ENCODE measurements at places on chromosomes 4 and X.

- no peak for DNase-seq
Measured at GRCh38 chr4:41512596-41512995, 25.4 kb upstream of the LIMCH1 start.

GRCh38 chrX:25523574-25524540 is 508.1 kb upstream of the ARX start:
- DNase-seq: peak; percentile 47

GRCh38 chr4:110540982-110541451 is 65.1 kb downstream of the ENPEP start:
- DNase-seq: no peak

- no peak for DNase-seq
Measured at GRCh38 chr4:15186149-15186548, 183.9 kb downstream of the CPEB2 start.

DNA sequence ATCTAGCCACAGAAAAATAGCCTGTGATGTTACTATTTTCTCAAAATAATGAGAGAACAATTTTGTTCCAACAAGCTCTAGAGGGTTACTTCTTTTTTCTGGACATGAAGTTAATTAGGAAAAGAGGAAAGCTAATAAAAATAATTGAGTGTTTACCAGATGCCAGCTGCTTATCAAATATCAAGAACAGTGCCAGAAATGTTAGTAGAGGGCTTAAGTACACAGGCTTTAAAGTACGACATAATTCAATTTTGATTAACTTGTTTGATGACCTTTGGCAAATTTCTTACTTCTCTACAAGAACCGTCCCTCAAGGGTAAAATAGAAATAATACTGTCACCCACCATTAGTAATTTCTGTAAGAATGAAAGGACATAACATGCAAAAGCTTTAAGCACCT is 977.0 kb downstream of the FSTL5 start:
- DNase-seq: no peak

DNA sequence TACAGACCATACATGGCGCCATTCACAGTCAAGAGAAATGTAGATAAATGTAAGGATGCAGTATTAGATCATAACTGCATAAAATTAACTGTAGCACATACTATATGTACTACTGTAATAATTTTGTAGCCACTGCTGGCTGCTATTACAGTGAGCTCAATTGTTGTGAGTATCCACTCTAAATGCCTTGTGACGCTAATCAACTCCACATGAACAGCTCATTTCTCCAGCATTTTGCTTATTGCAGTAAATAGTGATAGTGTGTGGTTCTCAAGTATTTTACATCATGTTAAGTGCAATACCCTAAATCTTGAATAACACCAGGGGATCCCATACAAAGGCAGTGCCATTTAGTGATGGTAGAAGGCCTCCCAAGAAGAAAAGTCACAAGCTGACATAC is 21.2 kb downstream of the FGFBP1 start:
- DNase-seq: no peak

DNA sequence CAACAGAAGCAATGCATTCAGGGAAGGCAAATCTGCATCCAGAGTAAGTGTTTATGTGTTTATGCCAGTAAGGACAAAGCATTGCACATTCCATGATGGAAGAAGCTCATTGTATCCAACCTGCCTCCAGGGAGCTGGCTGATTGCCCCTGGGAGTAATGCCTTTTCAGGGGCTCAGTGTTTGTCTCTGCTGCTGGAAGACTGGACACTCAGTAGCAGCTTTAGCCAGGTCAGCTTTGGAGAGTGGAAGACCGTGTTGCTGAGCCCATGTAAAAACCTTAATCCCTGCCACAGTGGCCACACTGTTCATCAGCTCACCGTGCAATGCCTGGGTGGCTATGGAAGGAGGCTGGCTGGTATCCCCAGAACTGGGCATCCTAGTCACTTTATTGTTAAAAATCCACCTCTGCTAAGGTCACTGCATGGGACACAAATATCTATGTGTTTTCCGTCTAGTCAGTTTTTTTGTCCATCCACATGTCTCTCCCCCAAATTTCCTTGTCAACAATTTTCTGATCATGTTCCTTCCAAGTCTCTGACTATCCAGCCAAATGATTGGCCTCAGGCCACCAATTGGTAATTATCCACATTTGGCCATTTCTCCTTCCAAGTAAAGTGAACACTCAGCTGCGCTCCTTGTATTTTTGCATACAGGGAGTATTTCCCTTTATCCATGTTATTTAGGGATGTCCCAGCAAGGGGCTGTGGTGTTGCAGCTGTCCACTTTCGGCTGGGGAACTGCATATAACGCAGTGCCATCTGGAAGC is 2044.5 kb upstream of the AGA start:
- DNase-seq: no peak

GRCh38 chrX:24110069-24110468 is 39.5 kb upstream of the ZFX start:
- no peak for DNase-seq

DNA sequence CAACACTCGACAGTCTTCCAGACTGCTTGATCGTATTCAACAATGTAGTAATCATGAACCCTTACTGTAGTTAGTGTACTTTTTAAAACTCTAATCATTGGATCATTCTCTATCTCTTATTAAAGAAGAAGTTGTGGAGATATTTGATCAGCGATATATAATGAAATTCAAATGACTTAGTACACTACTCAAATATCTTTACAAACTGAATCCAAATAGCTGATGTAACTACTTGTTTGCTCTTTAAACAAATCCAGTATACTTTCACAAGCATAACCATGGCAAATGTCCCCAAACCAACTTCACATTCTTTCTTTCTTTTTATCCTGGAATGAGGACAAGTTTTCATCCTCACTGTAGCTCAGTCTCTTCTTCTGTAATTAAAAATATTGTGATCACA is 1569.9 kb upstream of the ADGRL3 start:
- DNase-seq: no peak

DNA sequence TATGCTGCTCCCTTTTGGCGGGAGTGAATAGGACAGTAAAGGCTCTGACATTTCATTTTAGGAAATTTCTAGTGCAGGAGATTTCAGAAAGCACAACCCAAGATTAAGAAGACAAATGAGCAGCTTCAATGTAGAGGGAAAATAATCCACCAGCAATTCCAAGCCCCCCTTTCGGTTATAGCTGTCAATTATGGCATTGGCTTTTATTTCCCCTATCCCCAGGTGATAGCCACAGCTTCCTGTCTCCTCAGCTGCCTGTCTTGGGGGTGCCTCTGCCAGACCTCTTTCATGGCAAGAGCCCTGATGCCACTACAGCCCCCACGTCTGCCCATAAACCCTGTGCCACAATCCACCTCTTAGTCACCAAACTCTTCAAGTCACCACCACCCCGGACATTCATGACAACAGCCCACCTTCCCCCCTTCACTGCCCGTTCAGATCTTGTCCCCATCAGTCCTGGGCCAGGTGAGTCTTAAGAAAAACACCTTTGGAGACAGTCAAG is 48.4 kb upstream of the CLNK start:
- no peak for DNase-seq

- no peak for DNase-seq
Measured at GRCh38 chrX:153598541-153599191, at the start of gene CCNQ. CCNQ (minus strand) TSS chrX:153599139; CDS start chrX:153599073, 66 bp downstream.

GRCh38 chrX:106698693-106699092 is 27.8 kb upstream of the RNF128 start:
- no peak for DNase-seq

DNA sequence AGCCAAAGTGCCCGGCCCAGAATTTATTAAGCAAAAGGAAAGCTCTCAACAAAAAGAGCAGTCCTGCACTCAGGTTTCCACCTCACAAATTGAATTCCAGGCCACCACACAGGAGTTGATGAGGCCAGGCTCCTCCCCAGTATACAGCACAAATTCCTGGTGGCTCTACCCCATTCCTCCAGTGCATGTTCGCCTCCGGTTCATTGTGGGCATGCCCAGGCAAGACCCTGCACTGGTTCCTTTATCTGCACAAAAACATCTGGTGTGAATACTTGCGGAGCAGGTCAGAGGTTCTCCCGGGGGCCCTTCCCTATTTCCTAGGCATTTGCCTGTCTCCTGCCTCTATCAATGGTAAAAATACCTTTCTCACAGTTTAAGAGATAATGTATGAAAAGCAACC is 195.2 kb upstream of the ANXA10 start:
- no peak for DNase-seq

GRCh38 chr4:169649545-169650226 is 29.3 kb downstream of the CLCN3 start:
- no peak for DNase-seq

DNA sequence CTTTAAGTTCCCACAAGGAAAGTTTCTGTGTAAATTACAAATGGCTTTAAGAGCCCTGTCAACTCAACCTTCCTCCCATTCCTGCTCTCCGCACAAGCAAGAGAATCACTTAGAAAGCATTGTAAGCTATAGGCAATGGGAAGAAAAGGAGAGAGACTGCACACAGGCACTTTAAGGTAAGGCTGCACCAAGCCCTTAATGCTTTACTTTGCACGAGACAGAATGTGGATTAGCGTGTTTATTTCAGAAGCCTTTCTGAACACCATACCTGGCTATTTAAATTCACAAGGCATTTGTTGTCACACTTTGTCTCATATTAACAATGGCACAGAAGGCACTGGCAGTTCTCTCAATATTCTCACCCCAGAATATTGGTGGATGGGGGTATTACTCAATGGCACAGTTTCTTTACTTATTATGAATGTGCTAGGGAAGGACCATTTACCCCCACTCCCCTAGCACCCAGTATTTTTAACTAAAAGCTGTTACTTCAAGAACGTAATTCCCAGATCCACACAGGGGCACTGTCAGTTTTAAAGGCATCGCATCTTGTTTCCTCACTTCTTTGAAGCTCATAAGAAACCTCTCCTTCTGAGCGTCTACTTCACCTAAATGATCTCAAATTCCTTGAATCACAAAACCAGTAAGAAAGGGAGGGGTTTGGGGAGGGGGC is 150.0 kb downstream of the MAML3 start:
- no peak for DNase-seq

Measured in NCI-H2081 treated with DMSO at 0.1 percent for 48 hours (cell line).